Esophagus squamous epithelium (tissue), 5 donors: ENCODE measurements at places on chromosomes 13 and 19.

- no peak for DNase-seq
Measured at GRCh38 chr19:7426986-7427385, 61.8 kb downstream of the PEX11G start.

DNA sequence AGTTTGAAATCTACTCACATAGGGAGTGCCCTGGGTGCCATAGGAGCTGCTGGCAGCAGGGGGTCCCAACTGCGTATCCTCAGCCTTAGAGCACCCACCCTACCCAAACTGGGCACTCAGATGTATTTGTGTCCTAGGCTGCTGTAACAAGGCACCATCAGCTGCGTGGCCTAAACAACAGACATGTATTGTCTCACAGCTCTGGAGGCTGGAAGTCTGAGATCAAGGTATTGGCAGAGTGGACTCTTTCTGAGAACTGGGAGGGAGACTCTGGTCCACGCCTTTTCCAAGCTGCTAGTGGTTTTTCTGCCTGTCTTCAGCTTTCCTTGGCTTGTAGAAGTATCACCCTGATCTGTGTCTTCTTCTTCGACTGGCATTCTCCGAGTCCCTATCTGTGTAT is 83.6 kb downstream of the FGF14 start:
- DNase-seq: no peak

- no peak for DNase-seq
Measured at GRCh38 chr19:31727536-31727935, 378.3 kb upstream of the TSHZ3 start.

- DNase-seq: no peak
Measured at GRCh38 chr13:90068658-90069057, 1278.8 kb upstream of the MIR17HG start.

- no peak for DNase-seq
Measured at GRCh38 chr19:10899151-10899653, 27.8 kb downstream of the CARM1 start.
